ENCODE measurements at places on chromosomes 13 and 19.

DNA sequence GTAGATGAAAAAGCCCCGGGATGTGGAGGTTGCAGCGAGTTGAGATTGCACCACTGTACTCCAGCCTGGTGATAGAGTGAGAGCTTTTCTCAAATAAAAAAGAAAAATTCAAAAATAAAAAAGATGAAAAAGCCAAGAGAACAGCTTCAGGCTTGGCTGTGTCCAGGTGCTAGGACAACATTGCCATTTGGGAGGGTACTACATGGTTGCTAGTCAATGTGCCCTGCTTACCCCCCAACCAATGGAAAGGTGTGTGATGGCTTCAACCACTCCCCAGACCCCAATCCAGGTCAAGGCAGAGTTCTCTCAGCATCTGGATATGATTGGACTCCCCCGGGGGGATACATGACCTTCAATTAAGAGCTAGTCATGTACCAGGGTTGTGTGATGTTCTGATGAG, 2.3 kb upstream of the ANKLE1 start:
- DNase-seq: no peak

GRCh38 chr13:48564056-48564455, 31.2 kb upstream of the RCBTB2 start:
- DNase-seq: no peak

DNA sequence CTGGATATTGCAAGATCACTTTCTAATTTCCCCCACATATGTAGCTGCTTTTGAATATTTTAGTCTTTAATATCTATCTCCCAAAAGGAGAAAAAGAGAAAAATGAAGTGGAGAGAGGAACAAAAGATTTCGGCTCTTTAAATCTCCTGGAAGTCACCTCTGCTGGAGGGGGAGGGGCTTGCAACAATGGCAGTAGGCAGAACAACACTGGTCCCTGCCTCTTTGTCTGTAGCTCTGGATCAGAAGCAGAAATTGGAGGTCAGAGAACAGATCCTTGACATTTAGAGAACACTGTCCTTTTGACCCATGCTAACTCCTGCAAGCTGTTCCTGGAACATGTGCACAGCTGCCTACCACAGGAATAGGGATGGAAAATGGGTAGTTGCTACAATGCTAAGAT, 86.7 kb upstream of the GPR12 start:
- DNase-seq: no peak

- DNase-seq: peak; percentile 66
Measured at GRCh38 chr19:47863514-47863936, 4.5 kb downstream of the TPRX2 start.

DNA sequence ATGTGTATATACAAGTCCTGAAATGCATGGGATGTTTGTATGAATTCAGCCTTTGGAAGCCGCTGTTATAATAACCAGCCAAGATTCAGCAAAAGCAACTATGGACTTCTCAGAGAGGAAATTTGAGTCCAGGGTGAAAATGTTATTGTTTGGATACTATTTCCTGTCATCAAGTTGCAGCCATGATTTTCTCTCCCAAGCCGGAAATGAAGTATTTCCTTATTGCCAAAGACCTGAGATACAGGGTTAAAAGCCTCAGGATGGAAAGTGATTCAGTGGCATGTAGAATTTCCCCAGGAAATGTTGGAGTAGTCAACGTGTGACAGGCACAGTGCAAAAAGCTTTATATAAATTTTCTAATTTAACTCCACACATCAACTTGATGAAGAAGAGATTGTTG, 133.9 kb downstream of the IRS2 start:
- no peak for DNase-seq

- no peak for DNase-seq
Measured at GRCh38 chr13:35252536-35253205, 223.8 kb downstream of the MAB21L1 start.

DNA sequence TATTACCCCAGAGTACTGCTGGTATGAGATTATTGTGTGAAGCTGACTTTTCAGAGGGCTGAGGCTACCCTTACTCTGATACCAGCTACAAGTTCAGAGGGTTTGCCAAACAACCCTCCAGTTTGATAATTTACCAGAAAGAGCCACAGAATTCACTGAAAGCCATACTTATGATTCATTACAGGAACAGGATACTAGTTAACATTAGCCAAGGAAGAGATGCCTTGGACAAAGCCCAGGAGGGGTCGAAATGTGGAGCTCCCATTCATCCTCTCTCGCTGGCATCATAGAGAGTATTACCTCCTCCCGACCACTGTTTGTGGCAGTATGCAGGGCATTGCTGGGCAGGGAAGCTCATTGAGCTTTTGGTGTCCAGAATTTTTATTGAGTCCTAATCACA, 364.3 kb downstream of the KCNRG start:
- DNase-seq: no peak

DNA sequence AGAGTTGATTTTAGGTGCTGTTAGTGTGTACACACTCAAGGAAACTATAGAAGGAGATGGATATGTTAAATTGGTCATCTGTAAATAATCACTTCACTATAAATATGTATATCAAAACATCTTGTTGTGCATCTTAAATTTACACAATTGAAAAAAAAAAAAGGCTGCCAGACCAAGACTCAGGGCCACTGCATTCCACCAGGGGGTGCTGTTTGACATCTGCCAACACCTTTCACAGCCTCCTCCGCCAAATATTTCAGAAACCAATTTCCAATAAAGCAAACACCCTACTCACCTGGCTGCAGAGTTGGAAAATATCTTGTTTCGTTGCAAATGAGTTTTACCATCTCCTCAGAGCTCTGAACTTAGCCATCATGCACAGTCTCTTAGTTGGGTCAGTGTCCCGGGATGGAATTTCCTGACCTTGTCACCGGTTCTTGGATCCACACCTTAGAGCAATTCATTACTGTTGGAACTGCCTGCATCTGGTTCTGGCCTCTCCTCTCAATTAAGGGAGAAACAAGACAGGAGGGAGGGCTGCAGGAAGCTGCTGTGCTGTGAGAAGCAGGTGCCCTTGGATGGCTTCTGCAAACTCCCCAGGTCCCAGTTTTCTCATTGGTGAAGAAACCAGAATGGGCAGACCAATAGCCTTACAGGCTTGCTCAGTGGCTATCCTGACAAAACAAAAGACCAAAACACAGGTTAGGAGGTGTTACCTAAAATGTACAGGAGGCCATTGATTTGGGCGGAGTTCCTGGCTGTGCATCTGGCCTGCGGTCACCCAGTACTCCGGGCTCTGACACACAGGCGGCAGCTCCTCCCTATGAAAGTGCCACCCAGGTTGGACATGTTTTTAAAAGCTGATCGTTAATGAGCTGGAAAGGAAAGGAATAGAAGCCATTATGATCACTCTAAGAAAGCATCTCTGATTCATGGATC, 746.6 kb downstream of the UQCRFS1 start:
- no peak for DNase-seq

DNA sequence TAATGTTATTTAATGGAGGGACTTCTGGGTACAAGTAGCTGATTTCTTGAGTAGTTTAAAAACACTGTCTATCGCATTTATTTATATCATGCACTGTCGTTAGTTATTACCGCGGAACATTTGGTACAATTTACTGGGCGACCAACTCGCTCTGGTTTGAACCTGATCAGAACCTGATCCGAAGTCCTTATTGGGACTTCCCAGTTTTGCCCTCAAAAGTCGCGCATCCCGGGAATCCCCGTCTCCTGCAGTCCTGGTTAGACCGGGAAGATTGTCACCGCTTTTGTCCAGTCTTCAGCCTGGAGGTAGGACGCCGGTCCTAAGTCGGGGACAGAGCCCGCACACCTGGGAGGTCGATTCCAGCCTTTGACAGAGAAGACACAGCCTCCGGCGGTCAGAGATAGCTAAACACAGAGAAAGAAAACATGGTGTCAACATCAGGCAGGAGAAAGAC, 694 bp downstream of the CLN5 start:
- DNase-seq: no peak

- no peak for DNase-seq
Measured at GRCh38 chr13:27982361-27982760, 6.1 kb downstream of the URAD start.

GRCh38 chr19:44113784-44114390, 688 bp downstream of the ZNF225 start:
- no peak for DNase-seq

DNA sequence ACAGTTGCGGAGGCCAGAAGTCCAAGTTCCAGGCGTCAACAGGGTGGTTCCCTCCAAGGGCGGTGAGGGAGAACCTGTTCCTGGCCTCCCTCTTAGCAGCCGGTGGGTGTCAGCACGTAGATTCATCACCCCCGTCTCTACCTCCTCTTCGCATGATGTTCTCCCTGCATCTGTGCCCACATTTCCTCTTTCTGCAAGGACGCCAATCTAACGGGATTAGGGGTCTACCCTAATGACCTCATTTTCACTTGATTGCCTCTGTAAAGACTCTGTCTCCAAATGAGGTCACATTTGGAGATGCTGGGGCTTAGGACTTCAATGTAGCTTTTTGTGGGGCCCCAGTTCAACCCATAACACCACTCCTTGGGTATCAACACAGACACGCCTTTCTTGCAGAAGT, 38.5 kb downstream of the DPF1 start:
- DNase-seq: no peak

GRCh38 chr13:109672545-109672944, 113.8 kb downstream of the IRS2 start:
- DNase-seq: no peak

DNA sequence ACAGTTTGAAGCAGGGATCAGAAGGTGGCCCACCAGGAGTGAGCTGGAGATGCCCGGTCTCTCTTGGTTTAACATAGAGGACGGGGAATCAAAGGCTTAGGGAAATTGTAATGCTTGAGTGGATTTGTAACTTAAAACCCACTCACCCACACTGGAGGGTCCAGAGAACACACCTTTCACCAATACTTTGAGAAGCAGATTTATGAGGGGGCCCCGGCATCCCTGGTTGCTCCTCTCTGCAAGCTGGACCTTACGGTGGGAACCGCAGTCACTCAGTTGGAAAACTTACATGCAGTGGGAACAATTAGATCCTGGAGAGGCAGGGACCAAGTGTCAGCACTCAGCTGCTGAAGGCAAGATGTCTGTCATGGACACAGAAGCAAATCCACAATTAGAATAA, 20.5 kb downstream of the PPP5C start:
- no peak for DNase-seq

DNA sequence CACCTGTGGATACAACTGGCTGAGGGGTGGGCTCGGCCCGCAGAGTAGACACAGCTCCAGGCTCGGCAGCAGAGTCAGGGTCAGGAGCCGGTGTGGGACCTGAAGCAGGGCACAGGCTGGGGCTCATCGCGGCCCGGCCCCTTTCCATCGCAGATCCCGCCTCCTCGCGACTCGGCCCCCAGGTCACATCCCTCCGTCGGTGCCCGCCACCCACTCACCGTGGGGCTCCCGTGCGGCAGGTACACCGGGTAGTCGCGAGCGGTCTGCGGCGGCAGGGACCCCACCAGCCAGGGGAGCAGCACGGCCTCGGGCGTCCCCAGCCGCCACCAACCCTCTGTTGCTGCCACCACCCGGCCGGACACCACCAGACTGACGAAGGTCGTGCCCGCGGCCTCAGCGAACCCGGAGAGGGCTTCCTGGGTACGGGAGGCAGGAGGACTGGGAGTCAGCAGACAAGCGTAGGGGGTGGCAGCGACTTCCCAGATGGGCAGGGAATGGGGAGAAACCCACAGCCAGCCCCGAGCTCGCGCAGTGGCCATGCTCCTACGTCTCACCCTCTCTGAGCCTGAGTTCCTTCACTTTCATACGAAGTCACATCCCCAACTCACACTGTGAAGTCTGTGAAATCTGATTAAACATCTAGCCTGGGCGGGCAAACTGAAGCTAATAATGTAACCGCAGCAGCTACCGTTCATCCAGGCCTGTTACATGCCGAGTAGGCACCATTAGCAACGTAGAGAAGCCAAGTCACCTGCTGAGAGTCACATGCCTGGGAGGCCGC, 3.7 kb downstream of the FUZ start:
- peak; percentile 25 for DNase-seq

GRCh38 chr13:51538591-51539179, 45.6 kb upstream of the WDFY2 start:
- DNase-seq: no peak

- DNase-seq: no peak
Measured at GRCh38 chr13:44298314-44298713, 75.3 kb upstream of the SERP2 start.

GRCh38 chr13:60922576-60923231, 492.9 kb downstream of the PCDH20 start:
- DNase-seq: no peak

- DNase-seq: no peak
Measured at GRCh38 chr19:40081411-40081810, 9.3 kb downstream of the ZNF780A start.

- DNase-seq: no peak
Measured at GRCh38 chr13:108948251-108948671, 318.9 kb downstream of the MYO16 start.

GRCh38 chr13:87656306-87656705, 14.9 kb upstream of the SLITRK5 start:
- no peak for DNase-seq

DNA sequence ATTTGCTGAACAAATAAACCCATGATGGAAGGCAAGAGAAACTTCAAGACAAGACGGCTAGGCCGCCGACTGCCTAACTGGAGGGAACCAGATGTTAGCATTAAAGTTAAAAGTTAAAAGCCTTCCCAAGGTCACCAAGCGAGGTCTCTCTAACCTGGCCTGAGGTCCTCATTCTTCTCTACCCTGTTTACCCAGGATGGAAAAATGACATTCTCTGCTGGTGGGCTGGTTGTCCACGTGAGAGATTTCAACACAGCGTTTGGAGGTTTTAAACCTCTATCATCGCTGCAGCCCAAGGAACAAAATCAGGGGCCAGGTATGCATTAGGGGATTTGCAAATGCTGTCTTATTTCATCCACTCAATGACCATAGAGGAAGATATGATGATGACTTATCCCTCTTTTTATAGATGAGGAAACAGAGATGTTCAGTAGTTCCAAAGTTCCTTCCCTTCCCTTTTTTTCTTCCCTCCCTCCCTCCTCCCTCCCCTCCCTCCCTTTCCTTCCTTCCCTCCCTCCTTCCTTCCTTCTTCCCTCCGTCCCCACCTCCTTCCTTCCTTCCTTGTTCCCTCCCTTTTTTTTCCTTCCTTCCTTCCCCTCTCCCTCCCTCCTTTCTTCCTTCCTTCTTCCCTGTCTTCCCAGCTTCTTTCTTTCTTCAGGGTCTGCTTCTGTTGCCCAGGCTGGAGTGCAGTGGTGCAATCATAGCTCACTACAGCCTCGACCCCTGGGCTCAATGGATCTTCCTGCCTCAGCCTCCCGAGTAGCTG, 79.7 kb downstream of the INSR start:
- no peak for DNase-seq

- no peak for DNase-seq
Measured at GRCh38 chr19:52170863-52171320, 529 bp downstream of the ZNF836 start.

DNA sequence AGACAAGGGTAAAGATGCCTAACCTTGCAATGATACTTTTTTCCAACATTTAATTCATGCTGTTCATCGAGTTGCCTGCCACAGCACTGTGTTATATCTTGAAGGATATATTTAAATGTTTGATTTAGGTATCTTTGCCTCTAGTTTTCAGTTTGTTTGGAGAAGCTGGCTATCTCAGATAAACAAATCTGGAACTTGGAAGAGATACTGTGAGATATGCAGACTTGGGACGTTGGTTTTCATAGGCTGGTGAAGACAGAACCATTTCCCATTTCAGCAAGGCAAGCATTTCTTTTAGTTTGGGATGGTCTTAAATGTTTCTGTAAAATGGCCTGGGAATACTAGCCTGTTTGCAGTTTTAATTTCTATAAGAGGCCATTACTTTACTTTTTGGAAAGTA, 3.3 kb downstream of the RNASEH2B start:
- no peak for DNase-seq
